Omental fat pad (tissue), 4 donors: ENCODE measurements at places on chromosomes 1 and 21.

GRCh38 chr1:246569248-246570238 lies 3.3 kb downstream of the CNST start:
- DNase-seq: no peak

GRCh38 chr1:16241221-16241708 lies 4.3 kb upstream of the CPLANE2 start:
- DNase-seq: no peak

DNA sequence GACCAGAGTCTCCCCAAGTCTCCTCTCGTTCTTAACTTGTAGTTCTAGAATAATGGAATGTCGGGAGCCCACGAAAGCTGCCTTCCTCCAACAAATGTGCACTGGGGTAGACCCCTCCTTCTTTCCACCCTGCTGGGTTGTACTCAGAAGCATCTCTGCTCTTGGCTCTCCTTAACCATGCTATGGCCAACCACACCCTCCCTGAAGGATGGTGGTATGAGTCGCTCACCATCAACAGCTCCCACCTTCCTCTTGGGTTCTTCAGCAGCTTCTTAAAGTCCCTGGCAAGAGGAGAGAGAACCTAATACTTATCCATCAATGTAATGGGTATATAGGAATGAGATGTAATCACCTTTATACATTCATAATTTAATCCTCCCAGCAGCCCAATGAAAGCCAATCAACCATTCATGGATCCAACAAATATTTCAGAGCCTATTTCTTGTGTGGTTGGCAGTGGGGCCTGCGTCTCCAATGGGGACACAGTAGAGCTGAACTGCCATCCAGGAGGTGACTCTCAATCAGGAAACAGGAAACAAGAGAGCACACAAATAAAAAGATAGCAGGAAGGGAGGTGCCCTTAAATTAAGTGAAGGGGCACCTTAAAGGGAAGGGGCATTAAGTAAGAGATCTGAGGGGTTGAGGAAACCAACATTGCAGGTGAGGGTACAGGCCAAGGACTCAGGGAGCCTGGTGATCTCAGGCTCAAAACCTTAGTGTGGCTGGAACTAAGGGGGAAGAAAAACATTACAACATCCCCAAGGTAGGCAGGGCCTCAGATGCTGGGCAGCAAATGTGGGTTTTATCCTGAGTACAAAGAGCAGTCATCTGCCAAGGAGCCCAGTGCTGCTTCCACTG lies 64.4 kb upstream of the ETS2 start:
- DNase-seq: no peak

DNA sequence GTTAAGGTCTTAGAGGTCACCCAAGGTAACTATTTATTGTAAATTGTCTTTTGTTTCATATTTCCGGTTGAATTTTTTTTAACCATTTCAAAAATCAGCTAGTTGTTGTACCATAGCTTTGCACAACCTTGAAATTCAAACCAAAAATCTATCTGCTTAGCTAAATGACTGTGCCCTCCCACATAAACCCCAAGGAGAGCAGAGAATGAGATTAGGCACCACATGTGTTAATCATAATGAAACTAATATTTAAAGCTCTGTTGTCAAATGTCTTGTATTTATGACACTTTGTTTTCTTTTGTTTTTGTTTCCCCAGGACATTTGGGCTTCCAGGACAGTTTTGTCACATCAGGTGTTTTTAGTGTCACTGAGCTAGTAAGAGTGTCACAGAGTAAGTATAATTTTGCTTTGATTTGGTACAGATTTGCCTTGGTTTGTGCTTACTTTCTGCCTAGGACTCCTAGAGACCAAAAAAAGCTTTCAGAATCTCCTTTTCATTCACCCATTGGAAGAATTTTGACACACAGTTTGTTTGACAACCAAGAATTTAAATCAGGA lies 249.9 kb downstream of the NFIA start:
- DNase-seq: no peak

DNA sequence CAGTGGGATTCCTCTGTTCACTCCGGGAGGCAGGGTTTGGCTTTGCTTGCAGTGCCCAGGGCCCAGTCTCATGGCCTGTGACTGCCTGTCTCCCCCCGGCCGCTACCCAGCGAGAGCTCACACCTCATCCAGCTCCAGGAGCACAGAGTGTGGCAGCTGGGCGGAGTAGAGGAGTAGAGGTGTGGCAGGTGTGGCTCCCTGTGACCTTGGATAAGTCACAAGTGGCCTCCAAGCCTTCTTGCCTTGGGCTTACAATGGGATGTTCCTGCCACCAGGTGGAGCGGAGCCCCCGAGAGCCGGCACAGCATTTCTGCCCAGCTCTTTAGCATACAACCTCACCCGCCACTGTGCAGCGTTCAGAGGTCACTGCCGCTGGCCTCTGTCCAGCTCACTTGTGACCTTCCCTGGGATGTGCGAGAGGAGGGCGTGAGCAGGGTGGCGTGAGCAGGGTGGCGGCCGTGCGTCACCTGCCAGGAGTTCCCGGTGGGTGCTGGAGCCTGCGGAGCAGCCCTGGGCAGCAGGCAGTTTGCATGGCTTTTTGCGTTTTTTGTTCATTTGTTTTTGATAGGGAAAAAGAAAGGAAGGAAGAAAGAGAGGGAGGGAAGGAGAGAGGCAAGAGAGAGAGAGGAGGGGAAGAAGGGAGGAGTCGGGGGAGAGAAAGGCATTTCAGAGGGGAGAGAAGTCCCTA lies 42.4 kb downstream of the CRYAA start:
- no peak for DNase-seq

DNA sequence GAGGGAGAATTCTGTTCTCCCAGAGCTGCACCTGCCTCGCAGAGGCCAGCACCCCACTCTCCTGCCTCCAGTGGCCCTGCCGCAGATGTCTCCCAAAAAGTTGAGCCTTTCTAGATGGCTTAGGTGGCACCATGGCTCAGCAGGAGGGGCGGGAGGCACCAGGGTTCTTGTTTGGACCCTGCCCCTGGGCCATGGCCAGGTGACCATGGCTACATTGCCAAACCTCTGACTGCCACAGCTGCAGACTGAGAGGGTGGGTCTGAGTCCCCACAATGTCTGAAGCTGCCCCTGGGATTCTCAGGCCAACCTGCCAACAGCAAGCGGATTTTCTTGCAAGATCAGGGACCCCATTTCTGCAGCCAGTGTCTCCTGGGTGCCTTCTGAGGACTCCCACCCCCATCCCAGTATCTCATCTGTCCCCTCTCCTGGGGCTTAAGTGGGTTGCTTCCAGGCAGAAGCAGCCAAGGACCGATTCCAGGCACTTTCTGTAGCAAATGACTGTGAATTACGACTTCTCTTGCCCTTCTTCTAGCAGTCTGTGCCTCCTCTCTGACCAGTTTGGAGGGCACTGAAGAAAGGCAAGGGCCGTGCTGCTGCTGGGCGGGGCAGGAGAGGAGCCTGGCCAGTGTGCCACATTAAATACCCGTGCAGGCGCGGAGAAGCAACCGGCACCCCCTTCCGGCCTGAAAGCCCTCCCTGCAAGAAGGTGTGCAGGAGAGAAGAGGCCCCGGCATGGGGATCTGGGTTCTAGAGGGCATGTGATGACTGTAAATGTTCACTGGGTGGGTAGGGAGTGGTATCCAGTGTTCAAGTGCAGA lies 22.5 kb downstream of the SESN2 start:
- DNase-seq: no peak

DNA sequence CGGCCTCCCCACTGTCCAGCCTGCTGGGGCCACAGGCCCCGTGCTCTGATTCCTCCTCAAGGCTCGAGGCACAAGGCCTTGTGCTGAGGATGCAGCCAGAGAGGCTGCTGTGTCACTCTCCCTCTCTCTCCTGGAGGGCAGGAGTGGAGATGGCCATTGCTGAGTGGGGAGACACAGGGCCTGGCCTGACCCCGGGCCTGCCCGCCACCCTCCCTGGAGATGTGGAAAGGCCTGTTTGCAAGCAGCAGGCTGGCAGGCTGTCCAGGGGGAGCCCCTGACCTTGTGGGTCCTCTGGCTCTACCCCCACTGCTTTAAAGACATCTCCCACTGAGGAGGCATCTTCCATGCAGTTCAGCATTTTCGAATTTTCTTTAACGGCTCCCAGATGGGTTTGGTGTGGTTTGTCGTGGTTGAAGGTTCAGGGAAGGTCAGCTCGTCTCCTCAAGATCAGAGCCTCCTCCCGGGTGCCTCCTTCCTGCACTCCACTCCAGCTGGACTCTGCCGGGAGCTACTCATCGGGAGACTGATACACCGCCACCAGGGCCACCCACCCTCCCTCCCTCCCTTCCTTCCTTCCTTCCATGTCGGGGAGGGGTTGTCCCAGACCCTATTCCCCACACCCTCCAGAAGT lies 69.1 kb downstream of the SPSB1 start:
- no peak for DNase-seq

- DNase-seq: no peak
These were observed 54.6 kb upstream of the POU2F1 start for GRCh38 chr1:167165948-167166689.

- DNase-seq: no peak
These were observed 105.1 kb upstream of the TLR5 start for GRCh38 chr1:223248001-223248769.
